Germinal center (tissue), 1 donor: ENCODE measurements at places on chromosomes 3 and 15.

DNA sequence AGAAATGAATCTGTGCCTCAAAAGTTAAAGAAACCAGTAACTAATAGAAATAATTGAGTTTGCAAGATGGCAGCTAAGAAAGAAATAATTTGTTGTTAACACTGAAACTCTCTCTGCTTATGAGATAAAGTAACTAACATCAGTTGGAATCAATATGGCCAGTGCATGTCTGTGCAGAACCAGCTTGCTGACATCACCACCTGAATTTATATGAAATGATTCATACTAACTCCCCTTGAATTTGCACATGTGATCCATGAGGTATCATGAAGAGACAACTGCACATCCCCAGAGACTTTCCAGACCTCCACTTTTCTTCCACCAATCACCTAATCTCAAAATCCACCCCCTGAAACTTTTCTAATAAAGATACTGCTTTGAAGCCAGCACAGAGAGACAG lies 10.3 kb upstream of the SLC25A38 start:
- DNase-seq = no peak

DNA sequence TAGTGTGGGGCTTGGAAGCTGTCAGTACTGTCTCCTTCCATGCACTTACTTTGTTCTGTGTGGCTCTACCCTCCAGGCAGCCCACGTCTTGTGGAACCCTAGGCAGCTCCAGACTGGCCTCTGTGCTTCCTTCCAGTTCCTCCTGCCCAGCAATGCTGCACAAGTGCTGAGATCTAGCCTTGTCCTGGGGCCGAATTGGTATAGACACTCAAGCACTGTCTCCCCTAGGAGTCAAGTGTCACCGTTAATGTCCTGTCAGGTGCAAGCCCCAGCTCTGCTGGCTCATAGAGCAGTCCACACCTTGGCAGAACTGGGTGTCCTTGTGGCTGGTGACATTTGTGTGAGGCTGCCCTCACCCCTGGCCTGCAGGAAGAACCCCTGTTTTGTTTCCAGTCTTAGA lies 130.1 kb downstream of the EEFSEC start:
- no peak for DNase-seq

DNA sequence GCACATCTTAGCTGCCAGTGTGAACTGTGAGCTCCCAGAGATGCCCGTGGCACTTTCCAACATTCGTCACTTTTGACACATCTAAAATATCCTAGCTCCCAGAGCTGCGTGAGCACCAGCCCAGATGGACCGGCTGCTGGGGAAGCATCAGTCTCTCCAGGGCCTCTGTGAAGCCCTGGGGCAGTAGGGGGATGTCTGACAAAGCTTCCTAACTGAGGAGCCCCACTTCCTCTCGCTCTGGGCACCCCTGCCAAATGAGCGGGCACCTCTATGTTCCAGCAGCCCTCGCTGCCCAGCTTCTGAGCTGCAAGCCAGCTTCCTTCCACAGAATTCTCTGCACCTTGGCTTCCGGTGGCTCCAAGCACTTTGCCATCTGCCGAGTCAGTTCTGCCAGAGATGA lies 91.1 kb downstream of the LIPC start:
- no peak for DNase-seq

- no peak for DNase-seq
Measured at GRCh38 chr3:182105875-182106274, 394.1 kb downstream of the SOX2 start.

DNA sequence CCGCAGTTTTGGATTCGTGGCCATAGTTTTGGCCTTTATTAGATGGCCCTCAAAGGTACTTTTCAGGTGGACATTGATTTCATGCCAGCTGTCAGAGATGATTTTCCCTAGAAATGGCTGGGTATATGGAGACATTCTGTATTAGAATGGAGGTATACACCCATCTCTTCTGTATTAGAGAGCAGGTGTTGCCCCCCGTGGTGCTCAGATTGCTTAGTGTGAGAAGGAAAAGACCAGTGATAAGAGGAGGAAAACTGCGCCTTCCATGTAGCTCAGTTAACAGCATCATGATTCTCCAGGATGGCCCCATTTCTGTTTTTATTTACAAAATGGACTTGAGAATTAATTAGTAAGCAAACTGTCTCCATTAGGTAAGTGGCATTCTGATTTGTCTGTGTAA lies 145.9 kb downstream of the IGF1R start:
- no peak for DNase-seq

GRCh38 chr3:63132461-63133250 lies 145.5 kb upstream of the SYNPR start:
- no peak for DNase-seq

DNA sequence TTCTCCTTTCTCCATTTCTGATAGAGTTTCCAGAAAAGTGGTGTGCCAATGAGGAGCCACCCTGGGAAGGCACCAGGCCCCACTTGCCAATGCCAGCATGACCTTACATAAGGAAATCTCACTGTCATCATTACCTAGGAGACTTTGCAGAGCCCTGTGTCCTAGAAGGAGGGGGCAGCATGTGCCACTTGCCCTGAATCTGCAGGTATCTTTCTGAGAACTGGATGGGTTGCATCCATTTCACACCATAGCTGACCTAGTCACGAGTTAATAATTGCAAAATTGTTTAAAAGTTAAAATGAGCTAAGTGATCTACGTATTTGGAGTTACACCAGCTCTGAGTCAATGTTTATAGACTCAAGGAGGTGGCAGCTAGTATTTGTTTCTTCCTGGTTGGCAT lies 14.3 kb downstream of the CA12 start:
- no peak for DNase-seq

DNA sequence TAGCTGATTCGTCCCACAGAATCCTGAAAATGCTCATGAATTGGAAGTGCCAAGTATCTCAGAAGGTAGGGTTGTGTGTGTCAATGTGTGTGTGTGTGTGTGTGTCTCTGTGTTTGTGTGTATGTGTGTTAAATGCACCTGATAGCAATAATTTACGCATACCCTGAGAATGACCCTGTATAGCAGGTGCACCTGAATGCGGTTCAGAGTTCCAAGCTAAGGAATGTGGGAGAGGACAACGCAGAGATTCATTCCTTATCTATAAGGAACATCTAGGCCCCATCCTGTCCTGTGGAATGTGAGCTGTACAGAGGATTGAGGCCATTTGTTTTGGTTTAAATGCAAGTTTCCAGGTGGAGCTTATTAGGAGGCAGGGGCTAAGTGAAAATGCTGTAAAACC lies 49.1 kb upstream of the NEDD4 start:
- no peak for DNase-seq

GRCh38 chr3:23785097-23785645 lies 20.6 kb upstream of the UBE2E1 start:
- DNase-seq = no peak

- DNase-seq = no peak
Measured at GRCh38 chr3:115548611-115549010, 74.7 kb upstream of the GAP43 start.

GRCh38 chr15:90382320-90382719 lies 5.7 kb upstream of the IQGAP1 start:
- DNase-seq = no peak

GRCh38 chr15:66114863-66115425 lies 138.6 kb downstream of the MEGF11 start:
- DNase-seq = no peak
